ENCODE measurements at places on chromosomes 1 and 21. TPM values are rescaled to one million over a fixed set of nuclear protein-coding genes. Genes with fewer than 3 reads are reported as not detected.
A peak's percentile ranks its signal among the peaks of the same experiment; 100 is the strongest.

Gene SPRR5
- not detected for total RNA-seq

- DNase-seq = peak; percentile 55
- H3K27ac ChIP-seq = peak within 1 kb of the TSS; percentile 69
- H3K4me3 ChIP-seq = peak within 1 kb of the TSS; percentile 92
- H3K4me1 ChIP-seq = peaks cover 17% of the 10 kb centered on the region
- H3K27me3 ChIP-seq = no peaks in the 10 kb centered on the region
Observed at GRCh38 chr1:178093951-178094738, at the start of gene RASAL2. Gene RASAL2 (plus strand): TSS chr1:178094104. CDS start chr1:178094493, 389 bp downstream.

DNA sequence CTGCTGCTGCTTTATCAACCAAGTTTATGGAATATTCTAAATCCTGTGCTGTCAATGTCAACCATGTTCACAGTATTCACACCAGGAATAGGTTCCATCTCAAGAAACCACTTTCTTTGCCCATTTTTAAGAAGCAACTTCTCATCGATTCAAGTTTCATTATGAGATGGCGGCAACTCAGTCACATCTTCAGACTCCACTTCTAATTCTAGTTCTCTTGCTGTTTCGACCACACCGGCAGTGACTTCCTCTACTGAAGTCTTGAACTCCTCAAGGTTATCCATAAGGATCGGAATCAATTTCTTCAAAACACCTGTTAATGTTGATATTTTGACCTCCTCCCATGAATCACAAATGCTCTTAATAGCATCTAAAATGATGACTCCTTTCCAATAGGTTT, 39.7 kb upstream of the IFNLR1 start:
- no peaks in the 10 kb centered on the region for H3K27me3 ChIP-seq
- no peak overlapping the region for H3K4me3 ChIP-seq
- no peaks in the 10 kb centered on the region for H3K4me1 ChIP-seq
- H3K36me3 ChIP-seq = no peaks in the 10 kb centered on the region
- no peak for DNase-seq
- H3K27ac ChIP-seq = no peak overlapping the region

- H3K27me3 ChIP-seq = no peaks in the 10 kb centered on the region
- DNase-seq = peak; percentile 16
- no peaks in the 10 kb centered on the region for H3K36me3 ChIP-seq
- H3K4me1 ChIP-seq = no peaks in the 10 kb centered on the region
Observed at GRCh38 chr1:203652724-203653461, 26.3 kb downstream of the ATP2B4 start.

- no peaks in the 10 kb centered on the region for H3K36me3 ChIP-seq
- no peak overlapping the region for H3K4me3 ChIP-seq
- no peaks in the 10 kb centered on the region for H3K27me3 ChIP-seq
Observed at GRCh38 chr1:234627009-234627950, 17.3 kb upstream of the IRF2BP2 start.

- DNase-seq = no peak
- no peak overlapping the region for H3K27ac ChIP-seq
- H3K27me3 ChIP-seq = no peaks in the 10 kb centered on the region
- no peak overlapping the region for H3K4me3 ChIP-seq
- no peaks in the 10 kb centered on the region for H3K36me3 ChIP-seq
Observed at GRCh38 chr1:236938760-236939159, 65.5 kb downstream of the MT1HL1 start.

DNA sequence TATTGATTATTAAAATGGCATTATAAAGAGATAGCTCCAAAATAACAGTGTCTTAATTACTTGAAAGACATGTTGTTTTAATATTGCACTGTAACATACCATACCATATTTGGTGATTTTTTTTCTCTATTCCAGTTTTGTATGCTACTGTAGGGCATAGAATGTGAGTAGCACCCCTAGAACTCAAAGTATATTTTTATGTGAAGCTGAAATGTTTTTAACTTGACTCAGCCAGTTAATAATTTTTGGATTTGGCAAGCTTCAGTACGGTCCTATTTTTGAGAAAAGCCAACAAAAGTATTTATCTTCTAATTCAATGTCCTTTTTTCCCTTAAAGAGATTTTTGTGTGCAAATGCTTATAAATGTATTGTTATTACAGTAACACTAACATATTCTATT, 593.8 kb downstream of the USP25 start:
- no peaks in the 10 kb centered on the region for H3K27me3 ChIP-seq
- no peak overlapping the region for H3K27ac ChIP-seq
- no peaks in the 10 kb centered on the region for H3K4me1 ChIP-seq
- no peak for DNase-seq

DNA sequence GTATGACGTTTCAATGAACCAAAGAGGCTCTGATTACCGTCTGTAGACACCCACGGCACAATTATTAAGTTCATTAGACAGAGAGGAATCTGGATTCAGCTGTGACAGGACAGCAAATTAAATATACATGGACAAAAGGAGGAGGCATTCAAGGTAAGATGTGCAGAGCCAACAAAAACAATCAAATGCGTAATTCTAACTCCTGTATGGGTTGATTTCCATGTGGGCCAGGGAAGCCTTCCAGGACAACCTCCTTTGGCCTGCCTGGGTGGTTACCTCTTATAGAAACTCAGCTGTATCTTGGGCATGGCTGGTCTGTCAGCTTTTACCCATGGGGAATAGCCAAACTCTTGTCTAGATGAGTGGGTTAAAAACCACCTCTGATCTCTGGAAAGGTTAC, 43.8 kb downstream of the CCN1 start:
- H3K4me1 ChIP-seq = peaks cover 14% of the 10 kb centered on the region
- no peak overlapping the region for H3K27ac ChIP-seq
- no peak for DNase-seq
- H3K27me3 ChIP-seq = no peaks in the 10 kb centered on the region
- H3K4me3 ChIP-seq = no peak overlapping the region

DNA sequence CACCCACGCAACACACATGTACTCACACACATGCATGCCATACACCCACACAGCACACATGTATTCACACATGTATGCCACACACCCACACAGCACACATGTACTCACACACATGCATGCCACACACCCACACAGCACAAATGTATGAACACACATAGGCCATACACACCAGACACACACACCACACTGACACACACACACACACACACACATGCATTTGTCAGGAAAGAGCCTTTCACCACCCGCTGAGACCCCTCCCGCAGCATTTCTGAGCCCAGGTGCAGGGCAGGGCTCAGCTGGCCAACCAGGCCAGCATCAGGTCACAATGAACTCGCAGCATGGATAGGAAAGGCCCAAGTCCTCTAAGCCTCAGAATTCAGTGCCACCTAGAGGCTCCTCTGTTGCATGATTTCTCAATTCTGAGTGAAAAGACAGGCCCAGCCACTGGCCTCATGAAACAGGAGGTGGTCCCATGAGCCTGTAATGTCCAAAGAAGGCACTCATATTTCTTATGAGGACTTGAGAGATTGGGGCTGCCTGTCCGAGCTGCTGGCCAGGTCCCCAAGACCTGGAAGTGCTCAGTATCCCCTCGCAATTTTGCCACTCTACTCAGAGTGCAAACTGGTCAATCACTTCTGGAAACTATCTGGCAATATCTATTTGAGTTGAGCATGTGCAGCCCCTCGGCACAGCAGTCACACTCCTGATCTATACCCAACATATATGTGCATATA, 57.3 kb downstream of the PSMG1 start:
- H3K27ac ChIP-seq = no peak overlapping the region
- no peaks in the 10 kb centered on the region for H3K27me3 ChIP-seq
- H3K4me3 ChIP-seq = no peak overlapping the region
- H3K36me3 ChIP-seq = no peaks in the 10 kb centered on the region
- peak; percentile 65 for DNase-seq

Gene LRRC7
- 0.07 TPM for total RNA-seq

Gene DTL
- 84.3 TPM for total RNA-seq

DNA sequence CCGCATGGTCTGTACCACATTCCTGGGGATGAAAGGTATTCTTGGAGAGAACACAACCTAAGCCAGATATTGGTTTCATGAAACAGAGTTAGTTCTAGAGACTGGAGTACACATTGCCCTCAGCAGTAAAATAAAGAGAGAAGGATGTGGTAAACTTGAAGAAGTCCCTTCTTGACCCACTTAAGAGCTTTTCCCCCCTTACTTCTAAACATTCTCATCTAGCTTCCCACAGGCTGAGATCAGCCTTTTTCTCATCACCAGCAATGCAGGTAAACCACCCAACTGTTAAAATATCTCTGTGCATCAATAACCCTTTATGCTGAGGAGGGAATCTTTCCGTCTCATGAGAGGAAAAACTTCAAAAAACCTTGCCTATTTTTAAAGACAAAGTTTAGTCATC, 62.6 kb downstream of the SUSD4 start:
- no peak overlapping the region for H3K27ac ChIP-seq
- H3K4me3 ChIP-seq = no peak overlapping the region
- no peaks in the 10 kb centered on the region for H3K4me1 ChIP-seq
- H3K27me3 ChIP-seq = peaks cover 16% of the 10 kb centered on the region
- DNase-seq = no peak
- no peaks in the 10 kb centered on the region for H3K36me3 ChIP-seq

DNA sequence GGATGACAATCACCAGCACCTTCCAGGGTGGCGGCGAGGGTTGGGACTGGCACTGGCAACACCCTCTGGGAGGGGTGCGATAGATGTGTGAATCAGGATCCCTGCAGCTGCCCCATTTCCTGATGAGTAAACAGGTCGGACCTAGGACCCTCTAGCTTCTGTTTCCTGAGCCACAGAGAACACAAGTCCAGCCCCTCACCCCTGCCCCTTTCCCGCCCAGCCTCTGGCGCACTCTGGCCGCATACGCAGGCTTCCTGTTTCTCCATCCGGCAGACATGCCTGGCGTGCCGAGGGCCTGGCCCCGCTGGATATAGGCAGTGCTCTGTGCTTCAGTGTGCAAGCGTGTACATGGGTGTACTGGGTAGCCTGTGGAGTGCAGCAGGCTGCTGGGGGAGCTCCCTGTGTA, 4.6 kb downstream of the PEAR1 start:
- no peak overlapping the region for H3K27ac ChIP-seq
- H3K4me3 ChIP-seq = no peak overlapping the region
- H3K36me3 ChIP-seq = no peaks in the 10 kb centered on the region
- H3K4me1 ChIP-seq = no peaks in the 10 kb centered on the region
- no peaks in the 10 kb centered on the region for H3K27me3 ChIP-seq
- DNase-seq = no peak

- peaks cover 46% of the 10 kb centered on the region for H3K27me3 ChIP-seq
- no peaks in the 10 kb centered on the region for H3K36me3 ChIP-seq
- no peak overlapping the region for H3K4me3 ChIP-seq
- no peak for DNase-seq
Observed at GRCh38 chr1:11496551-11497080, 17.7 kb downstream of the DISP3 start.

GRCh38 chr1:179815641-179816040, 62.0 kb downstream of the TOR1AIP2 start:
- peaks cover 22% of the 10 kb centered on the region for H3K27me3 ChIP-seq
- peak overlapping the region; percentile 42 for H3K4me3 ChIP-seq
- no peak overlapping the region for H3K27ac ChIP-seq

DNA sequence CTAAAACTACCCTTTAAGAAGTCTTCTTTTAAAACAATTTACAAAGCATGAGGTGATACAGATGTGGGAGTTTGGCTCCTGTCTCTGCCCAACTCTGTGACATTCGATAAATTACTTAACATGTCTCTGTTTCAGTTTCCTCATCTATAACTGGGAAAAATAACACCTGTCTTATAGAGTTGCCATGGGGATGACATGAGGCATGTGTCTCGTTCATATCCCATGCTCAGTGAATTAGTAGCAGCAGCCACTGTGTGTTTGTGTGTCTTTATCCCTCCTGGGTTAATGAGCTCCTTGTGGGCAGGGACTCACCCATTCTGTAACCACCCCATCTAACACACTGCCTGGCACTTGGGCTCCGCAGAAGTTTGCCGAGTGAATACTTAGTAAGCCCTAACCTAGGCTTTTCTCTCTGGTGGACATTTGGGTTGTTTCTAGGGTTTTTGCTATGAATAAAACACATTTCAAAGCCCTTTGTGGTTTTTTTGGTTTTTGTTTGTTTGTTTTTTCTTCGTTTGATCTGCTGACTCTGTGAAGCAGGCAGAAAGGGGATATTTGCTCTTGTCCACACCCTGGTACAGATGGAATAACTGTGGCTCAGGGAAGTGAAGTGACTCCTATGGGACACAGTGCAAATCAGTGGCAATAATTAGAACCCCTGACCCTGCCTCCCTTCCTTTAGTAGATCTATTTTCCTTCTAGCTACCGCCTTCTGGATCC, 797 bp upstream of the KCNJ9 start:
- no peak overlapping the region for H3K4me3 ChIP-seq
- no peaks in the 10 kb centered on the region for H3K4me1 ChIP-seq
- H3K27me3 ChIP-seq = peaks cover 47% of the 10 kb centered on the region
- H3K27ac ChIP-seq = no peak overlapping the region
- no peak for DNase-seq

Gene SPATA6
- total RNA-seq = 2.7 TPM

DNA sequence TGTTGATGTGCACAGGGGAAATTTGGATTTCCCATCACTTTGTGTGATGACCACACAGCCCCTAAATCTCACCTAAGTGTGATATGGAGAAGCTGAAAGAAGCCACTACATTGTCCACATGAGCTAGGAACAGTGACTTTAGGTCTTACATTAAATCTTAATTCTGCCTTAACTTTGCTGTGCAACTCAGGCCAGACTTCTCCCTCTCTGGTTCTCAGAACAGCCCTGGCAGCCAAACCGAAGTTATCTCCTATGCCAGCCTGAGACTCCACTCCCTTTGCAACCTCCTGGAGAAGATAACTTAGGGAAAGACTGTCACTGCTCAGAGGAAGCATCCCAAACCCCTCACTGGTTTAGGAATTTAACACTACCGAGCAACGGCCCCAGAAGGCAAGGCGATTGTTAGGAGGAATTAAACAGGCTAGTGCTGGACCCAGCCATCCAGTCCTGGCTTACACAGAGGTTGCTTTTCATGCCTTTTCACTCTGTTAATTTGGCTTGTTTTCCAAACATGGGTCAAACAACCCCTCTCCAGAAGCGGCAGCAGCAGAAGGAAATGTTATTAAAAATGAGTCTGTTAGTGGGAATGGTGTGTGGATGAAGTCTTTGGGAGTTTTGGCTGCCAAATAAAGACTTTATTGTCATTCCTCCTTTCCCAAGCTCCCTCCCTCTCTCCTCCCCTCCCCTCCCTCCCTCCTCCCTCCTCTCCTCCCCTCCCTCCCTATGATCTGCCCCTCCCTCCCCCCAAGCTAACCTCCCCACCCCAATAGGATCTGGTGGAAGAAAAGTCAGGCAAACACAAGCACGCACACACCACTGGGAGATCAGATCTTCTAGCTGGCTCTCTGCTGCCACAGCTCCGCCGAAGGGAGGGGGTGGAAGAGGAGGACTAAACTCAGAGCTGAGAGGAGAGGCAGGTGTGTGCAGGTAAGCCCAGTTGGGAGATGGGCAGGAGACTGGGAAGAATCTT, at the start of gene PRELP:
TSS of gene PRELP (plus strand) at position 795 of the 970 bp plus-strand sequence. CDS start 7,379 bp downstream, outside the sequence.
- no peaks in the 10 kb centered on the region for H3K4me1 ChIP-seq
- no peaks in the 10 kb centered on the region for H3K36me3 ChIP-seq
- H3K27ac ChIP-seq = no peak within 1 kb of the TSS
- no peaks in the 10 kb centered on the region for H3K27me3 ChIP-seq

GRCh38 chr1:58999676-59000075, 215.8 kb upstream of the JUN start:
- no peaks in the 10 kb centered on the region for H3K36me3 ChIP-seq
- no peaks in the 10 kb centered on the region for H3K27me3 ChIP-seq
- no peak overlapping the region for H3K4me3 ChIP-seq
- H3K4me1 ChIP-seq = no peaks in the 10 kb centered on the region

Gene HPDL
- total RNA-seq = 7.8 TPM
